ENCODE measurements at places on chromosomes 1 and 21. TPM values are rescaled to one million over a fixed set of nuclear protein-coding genes. Genes with fewer than 3 reads are reported as not detected.

DNA sequence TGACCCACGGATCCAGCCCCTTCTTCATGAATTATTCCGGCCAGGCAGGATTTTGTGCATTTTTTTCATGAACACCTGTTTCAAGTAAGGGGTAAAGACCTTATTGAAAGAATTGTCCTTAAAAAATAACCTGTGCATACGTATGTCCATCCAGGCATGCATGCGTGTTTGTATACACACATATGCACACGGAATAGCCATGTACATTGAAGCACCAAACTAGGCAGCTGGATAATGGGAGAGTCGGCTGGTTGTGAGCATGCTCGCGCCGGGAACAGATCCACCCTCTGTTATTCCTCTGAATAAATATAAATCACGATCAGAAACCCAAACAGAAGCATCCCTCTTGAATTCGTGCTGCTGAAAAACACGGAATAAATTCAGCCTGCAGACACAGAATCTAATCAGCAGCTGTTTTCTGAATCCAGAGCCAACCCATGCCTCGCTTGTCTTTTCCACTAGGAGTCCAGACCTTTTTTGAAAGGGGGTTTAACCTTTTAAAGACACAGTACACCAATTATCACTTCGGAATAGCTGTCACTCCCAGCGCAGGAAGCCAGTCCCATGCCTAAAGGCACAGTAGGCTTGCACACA, at the start of gene HIVEP3:
Gene HIVEP3, minus strand, starts transcription at position 473 of the 594 bp plus-strand sequence.
- DNase-seq, result no peak

GRCh38 chr1:60903591-60903990, 178.8 kb upstream of the NFIA start:
- no peak for DNase-seq

DNA sequence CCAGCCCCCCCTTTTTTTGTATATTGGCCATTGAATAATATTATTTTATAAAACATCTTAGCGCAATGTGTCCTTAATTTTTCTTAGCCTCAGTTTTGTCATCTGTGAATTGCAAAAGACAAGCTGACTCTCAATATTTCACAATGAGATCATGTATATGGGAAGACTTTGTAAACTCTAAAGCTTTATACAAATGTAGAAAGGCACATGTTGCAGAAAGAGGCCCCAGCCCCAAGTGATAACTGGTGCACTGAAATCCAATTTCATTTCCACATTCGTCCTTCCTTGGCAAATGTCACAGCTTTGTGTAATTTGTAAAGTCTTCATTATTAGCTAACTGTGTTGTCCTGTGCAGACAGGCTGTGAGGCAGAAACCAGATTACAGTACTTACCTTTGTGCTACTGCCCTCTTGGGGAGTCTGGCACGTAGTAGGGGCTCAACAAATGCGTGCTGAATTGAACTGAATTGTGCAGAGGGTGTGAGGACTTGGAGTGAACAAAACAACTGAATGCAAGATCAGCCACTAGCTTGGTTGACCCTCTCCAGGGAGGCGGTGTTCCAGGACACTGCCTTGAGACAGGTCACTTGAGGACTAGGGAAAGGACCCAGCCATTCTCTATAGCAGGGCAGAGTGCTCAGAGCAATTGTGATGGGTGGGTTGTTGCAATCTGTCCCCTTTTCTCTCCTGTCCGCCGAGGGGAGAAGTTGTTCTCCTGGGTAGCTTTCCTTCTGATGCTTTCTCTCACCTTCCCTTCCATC, 74.6 kb downstream of the LMO4 start:
- DNase-seq, result no peak

GRCh38 chr1:194268839-194269238, 1082.4 kb upstream of the B3GALT2 start:
- DNase-seq, result no peak

GRCh38 chr1:175134500-175134899, 58.1 kb downstream of the KIAA0040 start:
- DNase-seq, result no peak

DNA sequence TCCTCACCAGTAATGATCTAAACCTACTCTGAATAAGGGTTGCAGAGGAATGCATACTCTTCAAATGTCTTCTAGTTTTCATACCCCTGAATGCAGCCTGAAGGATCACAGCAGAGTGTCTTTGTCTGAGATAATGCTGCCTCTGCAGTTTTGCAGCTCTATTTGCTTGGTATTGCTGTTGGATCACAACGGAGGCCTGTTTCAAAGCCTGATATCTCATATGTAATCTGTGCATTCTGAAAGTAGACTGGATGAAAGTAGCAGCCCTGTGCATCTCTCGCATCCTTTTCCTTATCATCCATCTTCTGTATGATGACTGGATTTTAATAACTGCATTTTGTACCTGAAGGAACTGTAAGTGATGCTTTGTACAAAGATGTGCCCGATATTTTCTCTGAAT, 34.9 kb upstream of the F13B start:
- DNase-seq, result no peak

DNA sequence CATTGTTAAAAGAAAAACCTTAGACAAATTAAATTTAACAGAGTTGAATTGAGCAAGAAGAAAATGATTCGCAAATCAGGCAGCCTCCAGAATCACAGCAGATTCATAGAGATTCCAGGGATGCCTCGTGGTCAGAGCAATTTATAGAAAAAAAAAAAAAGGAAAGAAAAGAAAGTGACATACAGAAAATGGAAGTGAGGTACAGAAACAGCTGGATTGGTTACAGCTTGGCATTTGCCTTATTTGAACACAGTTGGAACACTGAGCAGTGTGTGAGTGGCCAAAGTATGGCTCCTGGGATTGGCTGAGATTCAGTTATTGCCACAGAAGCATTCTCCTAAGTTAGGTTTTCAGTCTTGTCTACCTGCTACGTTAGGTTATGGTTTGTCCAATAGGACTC, 9.1 kb upstream of the C21orf91 start:
- DNase-seq, result peak; percentile 49

DNA sequence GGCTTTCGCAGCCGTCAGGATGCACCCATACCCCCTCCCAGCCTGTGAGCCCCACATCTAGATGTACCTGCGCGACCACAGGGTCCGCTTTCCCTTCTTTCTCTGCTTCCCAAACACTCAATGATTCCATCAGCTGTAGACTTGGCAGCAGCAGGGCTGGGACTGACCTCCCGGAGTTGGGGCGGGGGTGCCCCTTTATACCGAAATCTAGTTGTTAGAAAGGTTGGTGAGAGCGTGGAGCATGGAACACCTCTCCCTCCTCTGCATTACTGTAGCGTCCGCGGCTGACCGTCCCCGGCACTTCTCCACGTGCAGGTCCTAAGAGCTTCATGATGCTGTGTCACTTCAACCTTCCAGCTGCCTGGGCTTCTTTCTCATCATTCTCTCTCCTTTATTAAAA, 21.1 kb upstream of the ACTRT2 start:
- DNase-seq, result no peak

GRCh38 chr1:245855846-245856730, 651.0 kb downstream of the SMYD3 start:
- no peak for DNase-seq

DNA sequence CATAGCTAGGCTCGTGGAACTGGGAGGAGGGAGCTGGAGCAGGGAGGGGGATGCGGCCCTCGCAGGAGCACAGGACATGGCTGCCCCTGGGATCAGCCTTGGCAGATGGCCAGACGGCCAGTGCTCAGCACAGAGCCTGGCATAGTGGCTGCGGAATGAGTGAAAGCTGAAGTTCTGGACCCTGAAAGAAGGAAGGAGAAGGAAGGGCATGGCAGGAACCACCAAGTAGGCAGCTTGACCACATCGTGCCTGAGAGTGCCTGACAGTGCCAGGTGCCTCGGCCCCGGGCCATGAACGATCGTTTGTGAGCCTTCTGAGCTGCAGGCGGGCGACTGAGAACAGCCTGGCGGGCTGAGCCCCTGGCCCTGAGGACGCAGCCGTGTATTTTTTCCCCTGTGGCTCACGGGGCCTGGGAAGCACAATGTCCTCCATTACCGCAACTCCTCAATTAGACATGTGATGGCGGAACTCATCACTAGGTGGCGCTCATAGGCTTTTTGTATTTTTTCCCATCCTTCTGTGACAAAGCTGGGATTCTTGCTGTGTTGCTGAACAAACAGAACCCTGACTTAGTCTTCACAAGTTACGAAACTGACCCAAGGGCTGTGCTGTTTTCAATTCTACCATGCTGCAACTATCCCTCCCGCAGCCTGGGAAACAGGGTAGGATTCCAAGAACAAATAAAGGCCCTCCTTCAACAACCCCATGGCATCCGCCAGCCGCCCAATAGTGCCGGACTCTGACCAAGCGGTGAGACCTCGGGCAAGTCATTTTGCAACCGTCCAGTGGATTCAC, 29.9 kb upstream of the TMEM61 start:
- peak; percentile 75 for DNase-seq

- peak; percentile 50 for DNase-seq
Observed at GRCh38 chr1:226132728-226133503, 53.6 kb downstream of the ACBD3 start.

DNA sequence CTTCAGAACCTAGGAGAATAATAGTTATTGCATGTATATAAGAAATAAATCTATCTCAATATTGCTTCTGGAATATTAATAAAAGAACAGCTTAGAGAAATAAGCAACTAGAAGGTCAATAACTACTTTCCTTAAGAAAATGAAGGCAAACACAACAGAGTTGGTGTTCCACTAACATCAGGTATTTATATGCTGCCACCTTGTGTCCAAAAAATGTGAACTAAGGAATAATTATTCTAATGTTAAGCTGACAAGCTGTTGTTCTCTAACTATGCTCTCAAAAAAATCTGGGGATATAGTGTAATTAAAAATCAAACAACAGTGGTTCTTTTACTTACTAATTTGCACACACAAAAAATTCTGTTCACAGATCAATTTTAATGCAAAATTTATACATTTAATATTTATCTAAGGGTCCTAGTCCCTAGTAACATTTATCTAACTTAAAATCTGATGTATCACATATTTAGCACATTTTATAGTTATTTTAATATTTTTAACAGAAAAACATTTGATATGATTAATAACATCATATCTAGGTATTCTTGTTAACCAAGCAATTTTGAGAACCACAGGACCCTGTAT, 39.6 kb downstream of the UCHL5 start:
- no peak for DNase-seq

- no peak for DNase-seq
Observed at GRCh38 chr1:28256197-28256827, 3.0 kb upstream of the SESN2 start.

DNA sequence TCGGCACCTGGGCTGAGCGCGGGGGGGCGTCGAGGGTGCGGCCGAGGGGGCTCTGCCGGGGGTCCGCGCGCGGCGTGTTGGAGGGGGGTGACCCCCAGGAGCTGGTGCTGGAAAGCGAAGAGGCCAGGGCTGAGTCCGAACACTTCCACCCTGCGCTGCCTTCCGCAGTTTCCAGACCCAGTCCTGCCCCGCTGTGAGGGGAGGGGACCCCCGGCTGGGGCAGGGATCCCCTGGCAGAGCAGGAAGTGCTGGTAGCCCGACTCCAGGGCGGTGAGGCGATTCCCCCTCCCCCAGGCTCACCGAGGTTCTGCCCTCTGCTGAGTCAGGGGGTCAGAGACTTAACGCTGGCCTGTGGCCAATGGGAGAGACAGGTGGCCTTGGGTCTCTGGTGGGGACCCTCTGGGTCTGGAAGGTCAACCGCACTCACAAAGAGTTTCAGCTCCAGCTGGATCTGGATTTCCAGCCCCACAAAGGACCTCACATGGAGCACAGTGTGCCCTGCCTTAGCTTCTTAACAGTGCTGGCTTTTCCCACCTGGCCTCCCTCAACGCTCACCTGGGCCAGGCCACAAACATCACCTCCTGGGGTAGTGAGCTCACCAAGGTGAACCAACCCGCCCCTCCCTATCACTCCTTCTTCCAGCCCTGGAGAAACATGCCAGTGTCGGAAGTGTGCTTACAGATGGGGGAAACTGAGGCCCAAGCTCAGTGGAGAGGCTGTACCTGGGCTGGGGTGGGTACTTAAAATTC, 39.8 kb upstream of the SYNC start:
- peak; percentile 52 for DNase-seq

DNA sequence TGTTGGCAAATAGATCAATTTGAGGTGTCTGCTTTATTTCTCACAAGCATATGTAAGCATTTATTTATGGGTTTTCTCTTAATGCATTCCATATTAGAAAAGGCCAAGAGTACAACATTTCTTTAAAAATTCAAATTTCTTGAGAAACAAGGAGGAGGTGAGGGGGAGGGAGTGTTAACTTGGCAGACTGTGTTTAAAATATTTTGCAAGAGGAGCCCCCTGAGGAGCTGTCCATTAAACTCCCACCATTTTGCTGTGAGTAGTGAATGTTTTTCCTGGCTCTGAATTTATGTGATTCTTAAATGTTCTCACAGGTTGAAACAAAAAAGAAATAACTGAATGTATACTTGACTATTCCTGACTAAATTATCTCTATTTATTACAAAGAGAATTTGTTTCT, 363.8 kb downstream of the PTPRC start:
- DNase-seq, result no peak

DNA sequence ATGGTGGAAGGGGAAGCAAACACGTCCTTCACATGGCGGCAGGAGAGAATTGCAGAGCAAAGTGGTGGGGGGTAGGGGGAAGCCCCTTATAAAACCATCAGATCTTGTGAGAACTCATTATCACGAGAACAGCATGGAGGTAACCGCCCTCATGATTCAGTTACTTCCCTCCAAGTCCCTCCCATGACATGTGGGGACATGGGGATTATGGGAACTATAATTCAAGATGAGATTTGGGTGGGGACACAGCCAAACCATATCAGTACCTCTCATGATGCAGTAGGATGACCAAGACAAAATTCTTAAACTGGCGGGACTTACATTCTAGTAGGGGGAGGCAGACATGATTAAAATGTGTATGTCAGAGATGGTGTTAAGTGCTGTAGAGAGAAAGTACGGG, 38.8 kb downstream of the WNT4 start:
- DNase-seq, result no peak

GRCh38 chr21:35088319-35088771, 39.2 kb upstream of the RUNX1 start:
- DNase-seq, result no peak

GRCh38 chr1:65022216-65022615, 55.9 kb upstream of the JAK1 start:
- no peak for DNase-seq

GRCh38 chr1:218848009-218848408, 325.7 kb upstream of the LYPLAL1 start:
- no peak for DNase-seq

DNA sequence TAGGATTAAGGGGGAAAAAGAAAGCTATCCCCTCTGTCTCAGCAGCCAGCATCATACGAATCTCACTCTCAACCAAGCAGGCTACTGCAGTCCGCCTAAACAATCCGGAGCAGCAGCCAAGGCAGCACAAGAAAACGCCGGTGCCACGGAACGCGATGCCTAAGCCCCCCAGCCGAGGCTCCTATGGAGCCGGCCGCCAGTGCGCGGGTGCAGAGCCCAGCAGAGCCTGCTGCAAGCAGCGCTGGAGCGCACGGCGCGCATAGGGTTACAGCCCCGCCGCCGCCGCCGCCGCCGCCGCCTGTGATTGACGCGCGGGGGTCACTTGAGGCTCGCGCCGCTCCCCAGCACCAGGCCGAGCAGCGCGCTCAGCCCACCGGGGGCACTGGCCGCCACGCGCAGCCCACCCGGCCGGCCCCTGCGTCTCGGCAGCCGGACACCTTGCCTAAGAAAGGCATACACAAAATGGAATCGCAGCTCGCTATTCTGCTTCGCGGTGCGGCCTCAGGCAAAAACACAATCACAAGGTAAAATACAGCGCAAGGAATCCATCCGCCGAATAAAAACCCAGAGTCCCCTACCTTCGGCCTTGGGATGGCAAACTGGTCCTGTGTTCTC, 780 bp downstream of the HIVEP3 start:
- DNase-seq, result peak; percentile 56

Gene B3GALT5
- 0.23 TPM for total RNA-seq

Gene DCST2
- total RNA-seq, result 1.4 TPM

Gene KDM5B
- total RNA-seq, result 17.1 TPM

Gene OR6K2
- total RNA-seq, result not detected

Gene FCAMR
- 0.60 TPM for total RNA-seq
